ENCODE measurements at places on chromosomes 1 and 21.

- DNase-seq = no peak
These were observed 133.5 kb downstream of the UCK2 start for GRCh38 chr1:165960881-165961280.

GRCh38 chr1:165842671-165843129 is 15.3 kb downstream of the UCK2 start:
- no peak for DNase-seq

DNA sequence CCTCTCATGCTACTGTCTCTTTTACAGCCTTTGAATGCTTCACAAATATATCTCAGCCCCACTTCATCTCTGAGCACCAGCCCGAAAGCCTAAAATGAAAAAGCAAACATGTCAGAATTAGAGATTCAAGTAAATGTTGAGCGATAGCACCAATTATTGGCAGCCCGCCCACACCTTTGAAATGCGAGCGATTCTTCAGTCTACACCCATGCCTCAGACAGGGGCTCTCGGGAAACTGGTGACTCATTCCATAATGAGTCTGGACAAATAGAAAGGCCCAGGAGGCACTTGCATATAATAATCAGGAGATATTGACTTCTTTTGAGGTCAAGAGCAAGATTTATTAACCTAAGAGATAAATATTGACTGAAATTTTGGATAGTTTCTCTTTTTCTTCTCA is 487.3 kb upstream of the PTBP2 start:
- no peak for DNase-seq

DNA sequence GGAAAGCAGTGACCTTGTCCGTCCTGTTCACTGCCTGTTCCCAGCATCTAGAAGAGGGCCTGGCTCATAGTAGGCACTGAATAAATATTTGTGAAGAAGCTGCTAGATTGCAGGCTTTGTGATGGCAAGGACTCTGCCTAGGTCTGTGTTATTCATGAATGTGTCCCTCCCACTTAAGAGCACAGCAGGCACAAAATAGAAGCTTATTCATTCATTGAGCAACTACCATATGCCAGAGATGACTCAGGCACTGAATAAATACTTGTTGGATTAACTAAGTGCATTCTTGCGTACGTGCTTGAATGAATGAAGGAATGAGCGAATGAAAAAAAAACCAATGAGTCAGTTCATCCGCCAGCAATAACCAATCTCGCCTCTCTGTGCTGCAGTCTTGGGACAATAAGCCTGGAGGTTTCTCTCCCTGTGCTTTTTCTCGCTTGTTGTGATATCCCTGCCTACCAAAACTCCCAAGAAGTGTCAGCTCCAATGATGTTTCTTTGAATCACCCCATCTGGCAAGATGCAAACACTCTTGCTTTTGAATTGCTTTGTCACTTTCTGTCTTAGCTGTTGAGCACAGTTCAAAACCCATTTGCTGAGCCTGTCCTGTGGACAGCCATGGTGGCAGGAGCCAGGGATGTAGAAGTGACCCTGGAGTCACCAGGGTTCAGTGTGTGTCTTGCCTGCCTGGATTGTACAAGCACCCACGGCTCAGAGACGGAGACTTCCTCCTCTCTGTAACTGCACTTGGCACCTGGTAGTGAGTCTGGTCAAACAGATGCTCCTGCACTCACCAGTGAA is 143.9 kb downstream of the KAZN start:
- DNase-seq = no peak

GRCh38 chr1:173484276-173484675 is 7.1 kb downstream of the PRDX6 start:
- no peak for DNase-seq

DNA sequence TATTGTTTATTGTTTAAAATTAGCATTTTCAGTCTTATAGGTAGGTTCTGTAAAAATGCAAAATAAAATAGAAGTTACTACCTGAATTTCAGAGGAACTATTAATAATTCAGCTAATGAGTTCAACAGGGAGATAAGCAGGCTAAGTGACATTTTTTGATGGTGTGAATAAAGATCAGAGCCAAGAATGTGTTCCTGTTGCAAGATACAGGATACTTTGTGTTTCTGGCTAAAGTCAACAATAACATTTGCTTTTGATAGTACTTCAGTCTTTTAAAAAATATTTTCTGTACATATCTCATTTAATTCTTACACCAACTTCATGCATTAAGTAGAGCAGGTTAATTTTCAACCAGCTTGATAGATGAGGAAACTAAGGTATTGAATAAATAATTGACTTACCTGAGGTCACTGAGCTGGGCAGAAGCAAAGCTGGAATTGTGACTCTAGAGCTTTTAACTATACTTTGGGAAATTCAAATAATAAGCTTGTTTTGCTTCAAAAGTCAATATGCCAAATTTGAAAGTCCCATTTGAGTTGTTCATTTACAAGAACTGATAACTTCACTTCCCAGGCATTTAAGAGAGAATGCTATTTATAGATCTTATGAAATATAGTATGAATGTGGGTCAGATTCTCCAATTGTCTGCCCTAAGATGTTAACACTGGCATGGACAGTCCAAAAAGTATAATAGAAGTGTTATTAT is 6.0 kb downstream of the GORAB start:
- no peak for DNase-seq

Measured in stimulated activated CD4-positive, alpha-beta T cell treated with anti-CD3 and anti-CD28 coated beads, Interleukin-4, amount 100 ng/mL, for 48 hours (primary cell).